ENCODE measurements at places on chromosomes 6 and 20.
A peak's percentile ranks its signal among the peaks of the same experiment; 100 is the strongest.

DNA sequence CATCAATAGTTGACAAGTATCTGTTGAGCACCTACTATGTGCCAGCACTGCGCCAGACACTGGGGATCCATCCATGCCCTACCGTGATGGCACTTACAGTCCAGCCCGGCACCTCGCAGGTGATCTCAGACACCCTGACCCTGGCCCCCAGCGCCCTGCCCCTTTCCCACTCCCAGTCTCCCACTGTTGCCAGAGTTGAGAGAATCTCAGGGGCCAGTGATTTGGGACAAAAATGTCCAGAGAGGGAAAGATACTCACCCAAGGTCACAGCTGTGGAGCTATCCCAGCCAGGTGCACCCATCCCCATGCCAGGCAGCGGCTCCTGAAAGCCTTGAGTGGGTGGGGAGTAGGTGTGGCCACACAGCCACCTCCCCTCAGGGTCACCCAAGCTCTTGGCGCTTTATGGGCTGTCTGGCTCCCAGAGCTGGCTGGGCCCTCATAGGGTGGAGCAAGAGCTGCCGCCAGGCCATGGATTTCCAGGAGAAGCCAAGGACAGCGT lies 3.3 kb downstream of the PI16 start:
- no peak for DNase-seq

GRCh38 chr6:111791415-111791814 lies 81.8 kb downstream of the FYN start:
- DNase-seq = no peak

GRCh38 chr6:149060985-149061760 lies 256.3 kb upstream of the TAB2 start:
- DNase-seq = no peak

DNA sequence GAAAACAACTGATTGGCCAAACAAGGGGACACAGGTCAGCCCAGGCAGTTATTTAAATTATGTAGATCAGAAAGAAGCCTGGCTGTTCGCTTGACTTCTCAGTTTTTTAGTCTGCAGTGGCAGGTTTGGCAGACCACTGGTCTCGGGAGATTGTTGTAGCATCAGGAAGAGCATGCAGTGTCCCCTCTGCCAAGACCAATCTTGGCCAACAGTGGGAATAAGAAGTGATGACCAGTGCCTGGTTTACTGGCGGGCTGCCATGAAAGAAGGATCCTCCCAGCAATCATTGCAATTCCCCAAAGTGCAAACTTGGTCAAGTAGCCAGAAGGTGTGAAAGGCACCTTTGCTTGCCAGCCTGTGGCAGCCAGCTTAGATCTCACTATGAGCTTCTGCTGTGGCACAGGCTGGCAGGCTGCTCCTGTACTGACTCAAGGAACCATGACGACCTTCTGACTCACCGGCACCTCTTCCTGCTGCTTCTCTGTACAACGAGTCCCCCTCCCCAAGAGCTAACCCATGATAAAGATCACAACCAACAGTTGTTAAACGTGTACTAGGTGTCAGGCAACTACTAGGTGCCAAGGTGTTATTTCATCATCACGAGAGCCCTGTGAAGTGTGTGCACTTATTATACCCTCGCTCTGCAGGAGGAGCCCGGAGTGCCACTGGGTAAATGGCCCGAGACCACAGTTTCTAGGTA lies 76.8 kb upstream of the DUSP22 start:
- no peak for DNase-seq

GRCh38 chr20:59873409-59873808 lies 60.0 kb downstream of the SYCP2 start:
- DNase-seq = no peak

DNA sequence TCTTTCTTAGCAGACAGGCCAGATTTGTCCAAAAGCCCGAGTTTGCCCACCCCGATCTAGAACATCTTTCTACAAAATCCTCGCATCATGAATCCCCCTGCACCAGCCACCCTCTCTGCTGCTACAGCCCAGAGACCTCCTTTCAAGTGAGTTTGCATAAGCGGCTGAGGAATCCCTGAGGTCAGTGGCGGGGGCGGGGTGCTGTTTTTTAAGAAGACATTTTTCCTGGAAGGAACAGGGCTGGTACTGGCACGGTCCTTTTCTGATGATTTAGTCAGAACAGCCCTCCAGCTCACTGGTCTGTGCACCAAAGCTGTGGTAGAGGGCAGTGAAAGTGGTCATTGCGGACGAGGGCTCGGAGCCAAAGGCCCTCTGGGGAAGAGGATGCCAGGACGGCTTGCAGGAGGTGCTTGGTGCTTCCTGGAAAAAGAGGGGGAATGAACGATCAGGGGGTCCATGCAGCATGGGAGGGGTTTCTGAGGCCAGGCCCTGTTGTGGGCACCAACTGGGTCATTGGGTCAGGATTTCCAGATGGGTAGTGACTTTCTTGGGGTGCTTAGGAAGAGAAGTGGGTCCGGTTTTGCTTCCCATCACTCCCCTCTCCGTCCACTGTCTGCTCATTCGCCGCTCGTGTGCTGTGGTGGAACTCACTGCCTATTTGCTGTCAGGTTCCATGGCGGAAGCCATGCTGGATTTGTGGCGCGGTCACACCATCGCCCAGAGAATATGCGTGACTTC lies 50.4 kb downstream of the GNAS-AS1 start:
- no peak for DNase-seq

- DNase-seq = no peak
Measured at GRCh38 chr6:167789358-167789757, 37.4 kb upstream of the AFDN start.

DNA sequence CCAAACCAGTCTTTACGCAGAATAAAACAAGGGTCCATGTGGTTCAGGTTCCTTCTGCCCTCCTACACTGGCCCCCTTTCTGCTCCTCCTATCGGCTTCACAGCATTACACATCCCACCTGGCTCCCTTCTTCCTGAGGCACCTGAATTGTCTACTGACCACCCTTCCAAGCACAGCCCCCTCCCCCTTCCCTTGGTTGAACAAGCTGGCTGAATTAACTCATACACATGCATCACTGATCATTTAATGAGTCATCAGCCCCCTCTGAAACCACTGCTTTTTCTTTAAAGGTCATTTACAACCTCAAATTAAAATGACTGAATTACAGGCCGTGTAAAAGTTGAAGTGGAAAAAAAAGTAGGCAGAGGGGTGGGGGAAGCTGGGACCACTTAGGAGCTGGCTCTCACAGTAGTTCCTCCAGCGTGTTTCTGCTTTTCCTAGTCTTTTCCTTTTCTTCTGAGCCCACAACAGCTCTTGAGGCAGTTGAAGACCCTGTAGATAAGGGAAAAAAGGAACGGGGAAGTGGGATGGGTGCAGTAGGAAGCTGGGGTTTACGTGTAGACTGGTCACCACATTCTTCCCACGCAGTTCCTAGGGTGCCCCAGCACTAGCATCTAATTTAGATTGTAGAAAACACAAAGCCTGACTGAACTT lies 67.6 kb downstream of the FYN start:
- DNase-seq = no peak

- no peak for DNase-seq
Measured at GRCh38 chr6:126662966-126663365, 323.1 kb downstream of the CENPW start.

- DNase-seq = no peak
Measured at GRCh38 chr20:49595346-49595745, 27.4 kb upstream of the PTGIS start.

- DNase-seq = no peak
Measured at GRCh38 chr6:128303870-128304269, 216.5 kb downstream of the PTPRK start.

GRCh38 chr6:27630727-27631608 lies 158.1 kb upstream of the ZNF184 start:
- DNase-seq = peak; percentile 90

- no peak for DNase-seq
Measured at GRCh38 chr6:6057442-6058053, 50.8 kb upstream of the NRN1 start.

DNA sequence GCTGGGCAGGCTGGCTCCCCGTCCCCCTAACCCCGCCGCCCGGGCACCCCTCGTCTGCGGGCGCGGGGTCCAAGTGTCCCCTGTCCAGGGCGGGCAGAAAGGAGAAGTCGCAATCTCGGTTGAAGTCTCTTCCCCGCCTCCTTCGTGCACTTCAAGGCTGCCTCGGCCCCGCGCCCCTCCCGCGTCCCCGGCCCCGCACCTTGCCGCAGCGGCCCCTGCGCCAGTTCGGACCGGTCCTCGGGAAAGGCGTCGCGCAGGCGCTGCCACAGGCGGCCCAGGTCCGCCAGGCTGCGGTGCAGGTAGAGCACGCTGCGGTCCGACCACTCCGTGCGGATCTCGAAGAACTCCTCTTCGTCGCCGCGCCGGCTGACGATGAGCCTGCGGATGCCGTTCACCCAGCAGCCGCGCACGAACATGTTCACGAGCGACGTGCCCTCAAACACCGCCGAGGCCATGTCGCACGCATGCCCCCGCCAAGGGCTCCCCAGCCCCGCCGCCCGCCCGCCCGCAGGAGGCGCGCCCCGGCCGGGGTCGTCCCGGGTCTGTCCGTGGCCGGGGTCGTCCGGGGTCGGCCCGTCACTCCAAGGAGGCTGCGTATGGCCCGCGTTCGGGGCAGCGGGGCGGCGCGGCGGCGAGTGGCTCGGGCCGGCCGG lies at the start of gene PXDC1:
Gene PXDC1, minus strand, starts transcription at position 637 of the 653 bp plus-strand sequence. Its CDS starts 182 bp downstream, at position 455.
- peak; percentile 48 for DNase-seq

DNA sequence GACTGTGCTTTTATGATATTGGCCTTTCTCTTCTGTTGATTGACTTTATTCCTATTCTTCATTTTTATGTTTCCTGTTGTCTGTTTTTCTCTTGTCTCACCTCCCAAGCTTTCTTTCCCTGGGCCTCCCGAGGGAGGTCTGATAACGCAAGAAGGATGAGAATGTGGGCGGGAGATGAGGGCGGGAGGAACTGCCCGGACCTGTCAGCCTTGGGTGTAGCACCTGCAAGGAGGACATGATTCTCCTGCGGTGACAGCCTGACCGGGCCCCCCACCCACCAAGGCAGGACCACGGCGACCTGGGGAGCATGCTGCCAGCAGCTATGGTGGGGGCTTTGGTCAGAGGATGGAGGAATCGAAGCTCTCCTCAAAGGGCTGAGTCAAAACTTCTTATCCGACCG lies 86.9 kb downstream of the PLEKHG1 start:
- DNase-seq = no peak

DNA sequence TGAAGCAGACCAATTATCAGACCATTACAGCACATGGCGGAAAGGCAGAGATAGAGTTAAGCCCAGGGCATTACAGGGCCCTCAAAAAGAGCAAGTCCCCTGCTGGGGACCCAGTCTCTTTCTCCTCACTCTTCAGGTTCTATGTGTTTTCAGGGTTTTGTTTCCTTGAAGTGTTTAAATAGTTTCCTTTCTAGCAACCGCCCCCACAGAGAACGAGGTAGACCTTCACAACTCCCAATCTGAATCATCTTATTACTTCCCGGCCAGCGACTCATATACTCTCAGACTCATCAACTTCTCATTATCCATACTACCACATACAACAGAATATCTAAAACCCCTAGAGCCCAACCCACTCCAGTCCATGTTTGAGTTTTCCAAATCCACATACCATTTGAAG lies 526.6 kb upstream of the ARID1B start:
- no peak for DNase-seq

- no peak for DNase-seq
Measured at GRCh38 chr20:48928832-48929725, 7.6 kb downstream of the ARFGEF2 start.

GRCh38 chr6:90021711-90022110 lies 127.4 kb downstream of the GJA10 start:
- no peak for DNase-seq

- DNase-seq = no peak
Measured at GRCh38 chr6:108758884-108759283, 89.3 kb upstream of the ARMC2 start.

DNA sequence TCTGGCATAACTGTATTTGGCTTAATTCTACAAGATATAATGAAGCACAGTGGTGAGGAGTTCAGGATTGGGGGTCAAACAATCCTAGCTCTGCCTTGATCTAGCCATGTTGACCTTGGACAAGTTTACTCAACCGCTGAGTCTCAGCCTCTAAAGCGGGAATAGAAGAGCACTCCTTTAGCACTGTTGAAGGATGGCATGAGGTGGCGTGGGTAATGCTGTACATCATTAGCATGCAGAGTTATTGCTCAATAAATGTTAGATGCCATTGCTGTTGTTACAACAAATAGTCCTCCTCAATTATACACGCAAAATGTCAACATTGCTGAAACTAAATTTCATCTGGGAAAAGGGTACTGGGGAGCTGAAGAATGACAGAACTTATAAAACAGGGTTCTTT lies 78.6 kb downstream of the KIF13A start:
- no peak for DNase-seq

GRCh38 chr20:8155229-8155628 lies 23.2 kb downstream of the PLCB1 start:
- no peak for DNase-seq

DNA sequence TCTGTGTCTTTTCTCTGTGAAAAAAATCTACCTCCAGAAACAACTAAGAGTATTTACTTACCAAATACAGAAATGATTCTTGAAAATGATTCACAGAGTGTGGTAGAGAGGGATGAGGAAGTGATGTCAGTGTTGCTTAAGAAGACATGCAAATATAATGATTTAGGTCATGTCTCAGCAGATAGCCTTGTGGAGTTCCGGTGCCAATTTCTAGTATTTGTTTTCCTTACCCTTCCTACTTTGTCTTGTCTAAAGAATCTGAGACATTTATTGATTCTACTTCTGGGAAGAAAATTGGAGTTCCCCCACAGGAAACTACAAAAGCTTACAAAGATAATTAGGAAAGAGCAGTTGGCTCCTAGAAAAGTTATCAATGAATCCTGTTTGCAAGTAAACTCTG lies 68.8 kb downstream of the GJA1 start:
- DNase-seq = no peak

- DNase-seq = no peak
Measured at GRCh38 chr20:46088409-46089166, 1.2 kb downstream of the NCOA5 start.
